ENCODE measurements at places on chromosomes 5 and 9.

DNA sequence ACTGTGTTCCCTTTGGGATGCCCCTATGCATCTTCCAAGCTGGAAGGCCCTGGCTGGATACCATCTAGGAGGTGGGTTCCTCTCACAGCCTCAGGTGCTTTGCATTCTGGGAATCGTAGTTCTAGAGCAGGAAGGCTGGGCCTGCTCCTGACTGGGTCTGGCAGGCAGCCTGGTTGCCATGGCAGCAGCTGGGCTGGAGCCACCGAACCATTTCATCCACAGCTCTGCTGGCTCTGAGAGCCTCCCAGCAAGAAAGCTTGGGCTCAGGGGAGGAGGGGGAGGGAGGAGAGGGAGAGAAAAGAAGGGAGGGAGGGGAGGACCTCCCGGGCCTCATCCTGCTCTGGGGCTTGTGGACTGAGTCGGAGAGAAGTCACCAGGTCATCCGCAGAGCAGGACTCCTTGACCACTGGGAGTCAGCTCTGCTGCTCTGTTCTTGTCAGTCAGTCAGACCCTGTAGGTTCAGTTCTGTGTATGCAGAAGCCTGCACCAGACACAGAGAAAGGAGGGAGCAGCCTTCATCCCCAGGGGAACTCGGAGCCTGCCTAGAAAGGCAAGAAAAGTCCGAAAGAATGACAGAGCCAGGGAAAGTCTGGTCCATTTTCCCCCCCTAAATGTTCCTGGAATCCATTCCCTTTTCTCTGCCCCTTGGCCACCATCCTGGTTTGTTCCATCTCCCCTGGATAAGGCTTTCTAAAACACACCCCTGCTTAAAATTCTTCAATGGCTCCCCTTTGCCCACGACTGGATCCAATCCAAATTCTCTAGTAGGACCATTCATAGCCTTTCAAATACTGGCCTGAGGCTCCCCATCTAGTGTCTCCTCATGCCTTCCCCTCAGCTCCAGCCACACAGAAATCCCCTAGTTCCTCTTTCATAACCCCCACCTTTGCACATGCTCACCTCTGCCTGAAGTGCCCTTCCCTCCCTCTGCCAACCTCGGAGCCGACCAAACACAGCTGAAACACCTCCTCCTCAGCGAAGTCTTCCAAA lies 65.4 kb upstream of the ARAP3 start:
- DNase-seq: no peak

- DNase-seq: no peak
Measured at GRCh38 chr9:34957492-34958410, at the start of gene PHF24. TSS of gene PHF24 (plus strand) at chr9:34958285. CDS start at chr9:34971299, 13,014 bp downstream.

DNA sequence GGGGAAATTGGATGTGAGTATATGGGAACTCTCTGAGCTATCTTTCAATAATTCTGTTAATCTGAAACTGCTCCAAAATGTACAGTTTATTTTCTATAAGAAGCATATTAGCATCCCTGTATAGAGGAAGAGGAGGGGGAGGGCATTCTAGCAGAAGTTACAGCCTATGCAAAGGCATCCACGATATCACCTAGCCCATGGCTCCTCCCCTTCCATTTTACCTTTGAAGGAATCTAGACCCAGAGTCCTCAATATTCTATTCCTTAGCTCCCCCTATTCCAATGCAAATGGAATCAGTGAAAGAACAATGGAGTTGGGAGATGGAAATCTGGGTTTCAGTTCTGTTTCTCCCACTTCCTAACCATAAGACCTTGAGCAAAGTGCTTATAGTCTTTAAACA lies 132.9 kb upstream of the IFNE start:
- DNase-seq: no peak

- no peak for DNase-seq
Measured at GRCh38 chr5:42005561-42006153, 80.6 kb downstream of the FBXO4 start.

DNA sequence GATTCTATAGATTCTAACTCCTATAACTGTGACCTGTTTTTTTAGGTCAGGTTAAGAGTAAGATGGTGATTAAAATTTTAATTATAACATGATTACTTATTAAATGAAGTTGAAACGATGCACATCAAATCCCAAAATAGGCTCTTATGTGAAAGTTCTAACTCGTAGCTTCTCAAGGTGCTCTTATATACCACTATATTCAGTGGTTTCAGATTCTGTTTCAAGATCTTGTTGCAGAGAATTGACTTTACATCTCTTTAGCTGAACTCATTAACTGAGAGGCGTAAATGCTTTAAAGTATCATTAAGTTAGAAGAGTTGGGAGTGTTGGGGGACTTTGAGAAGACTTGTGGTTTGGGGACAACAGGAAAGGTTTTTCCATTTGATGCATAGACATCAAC lies 1399.8 kb downstream of the PTPRD start:
- DNase-seq: no peak

GRCh38 chr9:35967042-35967441 lies 9.1 kb upstream of the OR2S2 start:
- no peak for DNase-seq

DNA sequence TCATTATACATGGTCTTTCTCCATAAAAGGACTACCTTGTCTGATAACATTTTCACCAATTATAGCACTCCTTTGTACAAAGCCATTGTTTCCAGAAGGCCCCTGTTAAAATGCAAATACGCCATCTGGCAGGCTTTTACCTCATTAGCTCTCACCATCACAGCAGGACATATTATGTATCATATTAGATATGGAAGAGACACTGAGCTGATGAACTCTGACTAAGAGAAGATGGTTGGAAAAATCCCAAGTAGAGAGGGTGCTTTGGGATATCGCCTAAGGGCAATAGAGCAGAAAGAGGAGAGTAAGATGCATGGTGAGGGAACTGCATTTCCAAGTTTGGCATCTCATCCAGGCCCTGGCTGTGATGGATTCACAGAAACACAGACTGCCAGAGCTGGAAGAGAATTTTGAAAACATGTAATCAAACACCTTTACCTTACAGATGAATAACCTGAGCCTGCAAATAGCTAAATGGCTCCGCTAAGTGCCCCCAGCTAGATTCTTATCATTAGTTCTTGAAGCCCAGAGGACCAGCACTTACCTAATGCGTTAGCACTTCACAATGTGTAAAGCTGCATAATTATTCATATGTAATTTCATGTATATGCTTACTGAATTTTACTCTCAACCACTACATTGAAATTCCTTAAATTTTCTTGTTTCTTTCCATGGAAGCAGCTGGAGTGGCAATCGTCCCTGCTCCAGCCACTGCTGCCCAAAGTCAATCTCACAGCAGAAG lies 393.6 kb upstream of the IZUMO3 start:
- no peak for DNase-seq

GRCh38 chr9:74557571-74557970 lies 60.4 kb downstream of the RORB start:
- DNase-seq: no peak

GRCh38 chr5:98102936-98103335 lies 670.5 kb upstream of the RGMB start:
- no peak for DNase-seq

GRCh38 chr5:51465165-51465564 lies 81.9 kb downstream of the ISL1 start:
- no peak for DNase-seq

DNA sequence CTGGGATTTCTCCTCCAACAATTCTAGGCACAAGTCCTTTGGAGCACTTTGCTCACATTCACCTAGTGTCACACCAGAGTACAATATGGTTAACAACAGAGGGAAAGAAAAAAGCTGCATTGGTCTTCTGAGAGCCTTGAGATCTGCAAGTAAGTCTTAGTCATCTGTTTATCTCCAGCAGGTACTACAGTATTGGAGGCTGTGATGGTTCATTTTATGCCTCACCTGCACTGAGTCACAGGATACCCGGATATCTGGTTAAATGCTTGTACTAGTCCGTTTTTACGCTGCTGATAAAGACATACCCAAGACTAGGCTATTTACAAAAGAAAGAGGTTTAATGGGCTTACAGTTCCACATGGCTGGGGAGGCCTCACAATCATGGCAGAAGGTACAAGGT lies 525.0 kb downstream of the NR2F1-AS1 start:
- no peak for DNase-seq

GRCh38 chr9:72856972-72857623 lies 95.8 kb downstream of the ALDH1A1 start:
- no peak for DNase-seq

- DNase-seq: no peak
Measured at GRCh38 chr9:90773617-90774016, 28.0 kb upstream of the SYK start.

DNA sequence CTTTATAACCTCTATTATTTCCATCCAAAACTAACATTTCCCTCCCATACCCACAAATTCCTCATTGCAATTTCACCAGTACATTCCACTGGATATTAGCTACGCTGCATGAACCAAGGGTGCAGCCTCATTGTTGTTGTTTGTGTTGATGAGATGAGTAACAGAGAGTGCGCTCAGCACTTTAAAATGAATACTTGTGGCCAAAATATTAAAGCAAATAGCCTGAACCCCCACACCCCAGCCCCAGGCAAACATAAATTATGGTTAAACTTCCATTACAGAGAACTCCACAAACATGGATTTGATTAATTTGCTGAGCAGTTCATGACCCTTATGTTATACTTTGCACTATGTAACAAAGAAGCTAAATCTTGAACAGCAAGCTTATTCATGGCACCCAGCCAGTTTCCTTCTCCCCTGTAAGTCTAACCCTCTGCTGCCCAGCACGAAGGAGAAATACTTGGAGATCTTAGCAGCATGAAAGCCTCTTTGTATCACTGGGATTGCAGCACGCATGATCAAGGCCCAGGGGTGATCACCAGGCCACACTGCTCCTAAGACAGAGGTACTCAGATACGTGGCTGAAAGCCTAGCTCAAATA lies 205.0 kb downstream of the DOCK8 start:
- no peak for DNase-seq

DNA sequence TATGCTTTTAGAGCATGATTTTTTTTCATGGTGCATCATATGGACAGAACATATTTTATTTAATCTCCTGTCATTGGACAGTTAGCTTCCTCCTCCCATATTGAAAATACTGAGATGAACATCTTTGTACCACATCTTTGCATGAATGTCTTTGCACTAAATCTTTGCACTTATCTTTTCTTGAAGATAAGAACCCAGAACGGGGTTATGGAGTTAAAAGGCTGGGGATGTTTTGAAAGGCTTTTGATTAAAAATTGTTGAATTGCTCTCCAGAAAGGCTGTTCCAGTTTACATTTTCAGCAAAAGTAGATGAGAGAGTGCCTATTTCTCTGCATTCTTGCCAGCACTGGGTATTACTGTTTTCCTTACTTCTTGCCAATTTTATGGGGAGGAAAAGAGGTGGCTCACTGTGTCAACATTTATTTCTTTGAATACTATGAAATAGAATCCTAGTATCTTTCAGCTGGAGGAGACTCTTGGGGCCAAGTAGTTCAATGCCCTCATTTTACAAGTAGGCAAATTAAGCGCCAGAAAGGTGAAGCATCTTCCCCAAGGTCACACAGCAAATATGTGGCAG lies 7.2 kb downstream of the NCS1 start:
- no peak for DNase-seq

- no peak for DNase-seq
Measured at GRCh38 chr5:116437922-116438578, 136.6 kb downstream of the SEMA6A start.

- DNase-seq: no peak
Measured at GRCh38 chr5:125199968-125200865, 453.8 kb upstream of the ZNF608 start.

DNA sequence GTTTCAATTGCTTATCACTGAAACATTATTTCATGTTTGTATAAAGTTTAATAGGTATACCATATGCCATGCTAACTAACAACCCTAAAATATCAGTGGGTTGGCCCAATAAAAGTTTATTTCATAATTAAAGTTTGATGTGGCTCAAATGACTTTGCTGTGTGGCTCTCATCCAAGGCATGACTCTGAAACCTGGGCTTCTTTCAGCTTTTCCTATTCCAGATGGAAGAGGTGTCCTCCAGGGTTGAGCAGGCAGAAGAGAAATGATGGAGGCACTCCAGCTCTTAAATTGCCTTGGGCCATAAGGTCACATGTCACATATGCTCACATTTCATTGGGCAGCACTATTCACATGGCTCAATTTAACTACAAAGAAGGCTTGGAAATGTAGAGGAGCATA lies 101.9 kb downstream of the MACIR start:
- DNase-seq: no peak

- no peak for DNase-seq
Measured at GRCh38 chr9:109497226-109498153, 617 bp downstream of the PTPN3 start.

DNA sequence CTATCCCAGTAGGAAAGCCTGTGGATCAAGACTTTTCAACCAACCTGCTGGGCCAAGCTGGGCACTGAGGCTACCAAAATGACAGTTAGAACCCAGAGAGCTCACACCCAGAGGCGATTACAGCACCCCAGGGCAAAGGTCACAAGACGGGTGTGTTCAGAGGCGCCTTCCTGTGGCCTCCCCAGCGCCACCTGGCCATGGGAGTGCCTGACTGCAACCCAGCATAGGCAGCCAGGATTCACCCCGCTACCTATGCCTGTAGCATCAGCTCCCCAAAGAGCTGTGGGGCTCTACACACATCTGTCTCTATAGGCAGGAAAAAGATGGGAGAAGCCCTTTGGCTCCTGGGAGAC lies 33.5 kb downstream of the PDGFRB start:
- no peak for DNase-seq

DNA sequence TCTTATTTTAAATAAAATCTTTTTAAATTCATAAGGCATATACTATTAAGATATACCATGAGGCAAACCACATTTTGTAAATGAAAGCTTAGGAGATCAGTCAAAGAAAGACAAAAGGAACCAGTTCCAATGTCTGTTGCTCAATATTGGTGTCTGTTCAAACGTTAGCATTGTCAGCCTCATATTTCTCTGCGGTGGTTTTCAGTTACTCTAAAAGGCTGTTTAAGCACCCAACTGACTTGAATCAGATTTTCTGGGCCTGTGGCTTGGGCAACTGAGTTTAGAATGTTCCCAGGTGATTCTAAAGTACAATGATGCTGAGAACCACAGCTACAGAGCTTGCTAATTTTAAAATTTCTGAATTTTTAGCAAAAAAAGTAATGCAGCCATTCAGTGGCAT lies 166.3 kb upstream of the KIF2A start:
- no peak for DNase-seq

DNA sequence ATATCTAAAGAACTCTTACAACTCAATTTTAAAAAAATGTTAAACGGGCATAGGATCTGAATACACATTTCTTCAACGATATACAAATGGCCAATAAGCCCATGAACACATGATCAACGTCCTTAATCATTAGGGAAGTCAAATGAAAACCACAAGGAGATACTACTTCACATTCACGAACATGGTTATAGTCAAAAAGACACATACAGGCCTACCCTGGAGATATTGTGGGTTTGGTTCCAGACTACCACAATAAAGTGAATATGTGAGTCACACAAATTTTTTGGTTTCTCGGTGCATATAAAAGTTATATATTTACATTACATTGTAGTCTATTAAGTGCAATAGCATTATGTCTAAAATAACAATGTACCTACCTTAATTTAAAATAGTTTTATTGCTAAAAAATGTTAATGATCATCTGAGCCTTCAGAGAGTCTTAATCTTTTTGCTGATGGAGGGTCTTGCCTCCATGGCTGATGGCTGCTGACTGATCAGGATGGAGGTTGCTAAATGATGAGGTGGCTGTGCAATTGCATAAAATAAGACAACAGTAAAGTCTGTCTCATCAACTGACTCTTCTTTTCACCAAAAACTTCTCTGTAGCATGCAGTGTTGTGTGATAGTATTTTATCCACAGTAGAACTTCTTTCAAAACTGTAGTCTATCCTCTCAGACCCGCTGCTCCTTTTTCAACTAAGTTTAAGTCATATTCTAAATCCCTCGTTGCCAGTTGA lies 15.1 kb downstream of the AK3 start:
- no peak for DNase-seq

- no peak for DNase-seq
Measured at GRCh38 chr5:122169350-122170103, 40.2 kb downstream of the ZNF474 start.

GRCh38 chr5:31825518-31826068 lies 186.7 kb downstream of the PDZD2 start:
- DNase-seq: no peak

Data from stimulated activated CD8-positive, alpha-beta memory T cell treated with anti-CD3 and anti-CD28 coated beads, Interleukin-7, amount 100 ng/mL, for 1 hour (primary cell).